Type B pancreatic cell (in vitro differentiated cells): ENCODE measurements at places on chromosomes 13 and 19. TPM values are rescaled to one million over a fixed set of nuclear protein-coding genes. Genes with fewer than 3 reads are reported as not detected.

The ARL11 gene
- 0.83 TPM in 1 of 2 replicates, not detected in the other for total RNA-seq

The KISS1R gene
- 1.2 and 2.2 TPM in 2 replicates for total RNA-seq

GRCh38 chr19:3631053-3631861 is 4.7 kb upstream of the CACTIN start:
- no peak for DNase-seq

GRCh38 chr19:10961073-10961860 is 437 bp downstream of the SMARCA4 start:
- DNase-seq = no peak

GRCh38 chr13:49272296-49272695 is 24.6 kb downstream of the CDADC1 start:
- DNase-seq = no peak

DNA sequence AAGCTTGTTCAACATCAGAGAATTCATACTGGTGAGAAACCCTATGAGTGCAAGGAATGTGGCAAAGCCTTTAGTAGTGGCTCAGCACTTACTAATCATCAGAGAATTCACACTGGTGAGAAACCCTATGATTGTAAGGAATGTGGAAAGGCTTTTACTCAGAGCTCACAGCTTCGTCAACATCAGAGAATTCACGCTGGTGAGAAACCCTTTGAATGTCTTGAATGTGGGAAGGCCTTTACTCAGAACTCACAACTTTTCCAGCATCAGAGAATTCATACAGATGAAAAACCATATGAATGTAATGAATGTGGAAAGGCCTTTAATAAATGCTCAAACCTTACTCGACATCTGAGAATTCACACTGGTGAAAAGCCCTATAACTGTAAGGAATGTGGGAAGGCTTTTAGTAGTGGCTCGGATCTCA is 25.2 kb downstream of the ZNF383 start:
- no peak for DNase-seq

DNA sequence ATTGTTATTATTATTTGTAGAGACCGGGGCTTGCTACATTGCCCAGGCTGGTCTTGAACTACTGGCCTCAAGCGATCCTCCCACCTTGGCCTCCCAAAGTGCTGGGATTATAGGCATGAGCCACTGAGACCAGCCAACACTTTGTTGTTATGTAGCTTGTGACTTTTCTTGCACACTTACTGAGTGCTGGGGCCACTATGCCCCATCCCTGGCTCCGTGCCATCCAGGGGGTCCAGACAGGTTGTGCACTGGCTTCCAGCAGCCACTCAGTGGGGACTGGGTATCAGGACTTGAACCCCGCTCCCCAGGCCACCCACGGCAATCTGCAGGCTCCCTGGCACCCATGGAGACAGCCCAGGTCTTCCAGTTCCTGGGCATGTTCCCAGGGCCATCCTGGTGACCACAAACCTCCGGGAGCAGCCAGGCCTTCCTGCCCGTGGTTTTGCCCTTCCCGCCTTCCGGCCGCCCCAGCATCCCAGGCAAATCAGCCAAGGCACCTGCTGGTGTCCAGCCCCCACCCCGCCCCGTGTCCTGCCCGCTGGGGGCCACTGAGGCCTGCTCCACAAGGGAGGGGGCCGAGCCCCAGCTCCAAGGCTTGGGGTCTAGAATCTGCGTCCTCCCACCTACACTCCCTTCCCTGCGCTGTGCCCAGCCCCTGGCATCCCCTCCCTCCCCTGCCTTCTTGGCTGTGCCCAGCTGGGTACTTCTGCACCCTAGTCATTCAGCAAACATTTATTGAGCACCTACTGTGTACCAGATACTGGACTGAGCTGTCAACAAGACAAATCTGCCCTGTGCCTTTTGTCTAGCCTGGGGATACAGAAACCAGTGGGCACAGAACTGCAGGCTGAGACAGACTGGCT is 23.7 kb upstream of the SEMA6B start:
- DNase-seq = no peak

The XPO4 gene
- total RNA-seq = 17.5 and 23.1 TPM in 2 replicates

The ZNF763 gene
- total RNA-seq = 4.8 and 5.0 TPM in 2 replicates

The RASL11A gene
- total RNA-seq = 15.9 and 19.0 TPM in 2 replicates

The SELENOV gene
- total RNA-seq = 1.1 TPM in 1 of 2 replicates, not detected in the other

DNA sequence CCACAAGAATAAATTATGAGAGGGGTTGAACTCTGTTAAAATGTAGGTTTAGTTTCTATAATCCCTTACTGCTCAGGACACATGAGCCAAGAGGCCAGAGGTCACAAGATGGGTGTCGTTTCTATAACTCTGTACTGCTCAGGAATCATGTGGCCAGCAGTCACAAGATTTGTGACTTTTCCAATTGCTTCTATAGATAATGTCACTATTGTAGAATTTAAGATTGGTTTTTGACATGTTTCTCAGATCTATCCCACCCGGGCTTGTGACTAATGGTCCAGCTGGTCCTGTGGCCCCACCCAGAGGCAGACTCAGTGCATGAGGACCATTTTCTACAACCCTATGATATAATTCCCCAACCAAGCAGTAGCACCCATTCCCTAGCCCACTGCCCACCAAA is 662.0 kb upstream of the KLF12 start:
- no peak for DNase-seq

- DNase-seq = no peak
Measured at GRCh38 chr19:40685563-40685962, 4.9 kb downstream of the NUMBL start.

DNA sequence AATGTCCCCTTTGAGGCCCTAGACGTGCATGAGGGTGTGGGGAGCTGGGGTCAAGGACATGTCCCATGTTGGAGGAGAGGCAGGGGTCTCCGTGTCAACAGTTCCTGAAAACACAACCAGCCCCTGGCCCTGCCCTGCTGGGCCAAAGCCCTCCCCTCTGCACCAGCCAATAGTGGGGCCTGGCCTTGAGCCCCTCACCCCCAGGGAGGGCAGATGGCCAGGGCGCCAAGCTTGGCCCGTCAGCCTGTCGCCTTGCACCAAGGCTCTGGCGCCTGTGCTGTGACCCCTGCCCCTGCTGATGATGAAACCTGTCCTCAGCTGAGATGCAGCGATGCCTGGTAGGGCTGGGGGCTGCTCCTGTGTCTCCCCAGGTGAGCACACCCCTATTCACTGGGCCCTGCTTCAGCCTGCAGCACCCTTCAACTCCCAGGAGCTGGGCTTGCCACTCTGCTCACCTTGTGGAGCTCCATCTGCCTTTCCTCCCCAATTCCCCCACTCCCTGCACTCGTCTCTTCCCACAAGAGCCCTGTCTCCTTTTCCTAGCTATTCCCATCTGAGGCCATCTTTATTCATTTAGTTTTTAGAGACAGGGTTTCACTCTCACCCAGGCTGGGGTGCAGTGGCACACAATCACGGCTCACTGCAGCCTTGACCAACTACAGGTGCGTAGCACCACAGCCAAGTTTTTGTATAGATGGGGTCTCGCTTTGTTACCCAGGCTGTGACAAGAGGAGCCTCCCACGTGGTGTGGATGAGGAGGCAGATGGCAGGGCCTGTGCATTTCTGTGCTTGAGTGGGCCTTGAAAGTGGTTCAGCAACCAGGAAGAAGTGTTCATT is 2.1 kb upstream of the HAMP start:
- DNase-seq = no peak

DNA sequence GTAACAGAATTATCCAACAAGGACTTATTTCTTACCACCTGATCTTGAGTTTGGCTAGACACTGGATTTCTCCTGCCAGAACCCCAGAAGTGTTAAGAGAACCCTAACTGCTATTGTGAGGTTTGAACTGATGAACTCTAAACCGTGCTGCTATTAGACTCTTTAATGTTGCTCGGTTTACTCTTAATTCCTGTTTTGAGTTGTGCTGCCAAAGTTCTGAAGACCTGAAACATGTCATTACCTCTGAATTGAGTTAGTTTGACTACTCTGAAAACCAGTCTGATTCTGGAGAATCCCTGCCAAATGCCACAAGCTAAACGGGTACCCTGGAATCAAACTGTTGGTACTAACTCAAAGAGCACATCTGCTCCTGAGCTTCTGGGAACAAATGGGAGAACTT is 215.5 kb downstream of the KLF12 start:
- no peak for DNase-seq

- no peak for DNase-seq
Measured at GRCh38 chr13:69585656-69586055, 522.0 kb upstream of the ATXN8OS start.

- no peak for DNase-seq
Measured at GRCh38 chr19:30371960-30372824, at the start of gene ZNF536. Gene ZNF536 (plus strand): TSS chr19:30372384. CDS start chr19:30443563, 71,179 bp downstream.

DNA sequence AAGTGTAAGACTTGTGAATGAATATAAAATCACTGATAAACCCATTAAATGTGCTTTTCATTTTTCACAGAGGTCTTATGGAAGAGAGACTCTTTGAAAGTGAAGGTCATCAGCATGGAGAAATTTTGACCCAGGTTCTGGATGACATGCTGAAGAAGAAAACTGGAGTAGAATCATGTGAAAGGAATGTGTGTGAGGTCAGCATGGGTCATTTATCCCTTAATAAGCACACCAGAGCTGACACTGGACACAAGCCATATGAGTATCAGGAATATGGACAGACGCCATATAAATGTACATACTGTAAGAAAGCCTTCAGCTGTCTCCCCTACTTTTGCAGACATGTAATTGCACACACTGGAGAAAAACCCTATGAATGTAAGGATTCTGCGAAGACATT is 29.0 kb downstream of the ZNF20 start:
- no peak for DNase-seq

- no peak for DNase-seq
Measured at GRCh38 chr13:32039528-32039927, 8.0 kb downstream of the FRY start.

GRCh38 chr13:23901365-23901764 is 4.1 kb upstream of the C1QTNF9B start:
- no peak for DNase-seq

GRCh38 chr13:99911965-99912566 is 59.5 kb downstream of the ZIC5 start:
- DNase-seq = no peak

DNA sequence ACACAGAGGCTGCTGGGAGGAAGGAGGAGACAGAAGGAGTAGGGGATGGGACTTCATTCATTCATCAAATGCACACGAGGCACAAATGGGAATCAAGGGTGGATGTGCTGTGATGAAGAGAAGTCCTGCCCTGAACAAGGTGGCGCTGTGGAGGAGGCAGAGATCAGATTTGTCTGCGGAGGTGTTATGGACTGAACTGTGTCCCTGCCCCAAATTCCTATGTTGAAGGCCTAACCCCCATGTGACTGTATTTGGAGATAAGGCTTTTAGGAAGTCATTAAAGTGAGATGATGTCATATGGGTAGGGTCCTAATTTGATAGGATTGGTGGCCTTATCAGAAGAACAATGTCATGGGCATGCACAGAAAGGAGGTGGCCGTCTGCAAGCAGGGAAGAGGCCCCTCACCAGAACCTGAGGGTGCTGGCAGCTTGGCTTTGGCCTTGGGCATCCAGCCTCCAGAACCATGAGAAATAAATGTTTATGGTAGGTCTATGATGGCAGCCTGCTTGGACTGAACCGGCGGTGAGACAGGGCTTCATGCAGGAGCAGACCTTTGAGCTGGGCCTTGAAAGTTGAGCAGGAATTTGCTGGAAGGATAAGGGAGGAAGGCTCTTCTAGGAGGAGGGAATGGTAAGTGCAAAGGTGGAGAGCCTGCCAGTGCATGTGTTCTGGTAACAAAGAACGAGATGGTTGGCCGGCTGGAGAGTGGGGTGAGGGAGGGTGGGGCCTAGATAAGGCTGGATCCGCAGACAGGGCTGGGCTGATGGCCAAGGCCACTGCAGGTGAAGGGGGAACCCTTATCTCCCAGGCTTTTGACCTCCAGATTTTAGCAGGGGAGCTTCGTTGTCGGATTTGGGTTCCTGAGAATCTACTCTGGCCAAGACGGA is 2.7 kb upstream of the CEBPA start:
- no peak for DNase-seq

The FOXA3 gene
- total RNA-seq = 3.3 and 5.0 TPM in 2 replicates

DNA sequence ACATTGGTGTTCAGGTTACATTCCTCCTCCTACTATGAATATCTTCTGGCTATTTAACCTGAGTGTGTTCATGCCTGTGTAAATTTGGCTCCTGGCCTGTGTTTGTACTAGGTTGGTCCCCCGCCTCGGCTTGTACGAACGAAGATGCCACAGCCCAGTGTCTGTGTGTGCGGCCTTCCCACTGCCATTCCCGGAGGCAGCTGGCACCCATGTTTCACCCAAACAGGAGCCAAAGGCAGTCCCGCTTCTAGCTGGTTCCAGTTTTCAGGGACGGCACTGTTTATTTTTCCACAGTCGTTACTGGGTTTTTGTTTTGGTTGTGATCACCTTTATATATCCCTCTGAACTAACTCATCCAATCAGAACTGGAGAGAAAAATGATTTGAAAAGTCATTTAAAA is 102.5 kb upstream of the ZNF536 start:
- DNase-seq = no peak

DNA sequence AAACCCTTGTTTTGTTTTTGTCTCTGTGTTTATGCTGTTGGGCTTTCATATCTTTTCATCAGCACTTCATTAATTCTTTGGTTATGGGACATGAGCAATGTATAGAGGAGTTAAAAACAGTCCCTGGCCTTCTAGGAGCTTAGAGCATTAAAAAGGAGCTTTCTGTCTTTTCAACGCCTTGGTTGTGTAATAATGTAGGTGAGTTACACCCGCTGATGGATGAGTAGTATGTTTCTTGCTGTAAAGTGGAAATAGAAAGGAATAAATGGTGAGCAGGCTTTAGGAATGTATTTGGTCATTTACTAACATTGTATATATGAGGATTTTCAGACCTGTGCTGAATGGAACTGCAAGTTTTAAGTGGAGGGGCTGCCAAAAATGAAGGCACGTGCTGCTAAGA is 121.5 kb upstream of the RNF113B start:
- DNase-seq = no peak
